Lung (tissue), 17 donors: ENCODE measurements at places on chromosomes 3 and 15. TPM values are rescaled to one million over a fixed set of nuclear protein-coding genes. Genes with fewer than 3 reads are reported as not detected.

- DNase-seq: no peak
Measured at GRCh38 chr15:35206060-35206675, 121.1 kb upstream of the NANOGP8 start.

GRCh38 chr3:49638445-49638844, 35.7 kb upstream of the APEH start:
- no peak for DNase-seq

- DNase-seq: no peak
Measured at GRCh38 chr3:60652829-60653228, 598.4 kb downstream of the FHIT start.

GRCh38 chr3:100209948-100210771, 50.6 kb upstream of the TBC1D23 start:
- no peak for DNase-seq

- no peak for DNase-seq
Measured at GRCh38 chr3:62318365-62318751, 55.0 kb downstream of the FEZF2 start.

SCAANT1 gene
- not detected for total RNA-seq

COL7A1 gene
- total RNA-seq: 18.7 TPM

PTX3 gene
- 4.1 TPM for total RNA-seq
